A549 treated with RU486 at 1 μM for 4 hours (cell line): ENCODE measurements at places on chromosomes 5 and 9. TPM values are rescaled to one million over a fixed set of nuclear protein-coding genes. Genes with fewer than 3 reads are reported as not detected.

Gene SLC1A3
- total RNA-seq: not detected in 5 replicates

Gene MARVELD2
- 2.5 to 2.9 TPM (median 2.6 TPM) in 5 replicates for total RNA-seq

Gene ANXA6
- total RNA-seq: 38.1 to 42.0 TPM (median 39.3 TPM) in 5 replicates

Gene NADK2
- 7.2 to 12.8 TPM (median 12.3 TPM) in 5 replicates for total RNA-seq

Gene OTP
- total RNA-seq: 0.08 to 0.19 TPM (median 0.13 TPM) in 4 of 5 replicates, not detected in the other

Gene SPINK1
- total RNA-seq: 0.43 to 5.6 TPM (median 1.6 TPM) in 4 of 5 replicates, not detected in the other

Gene NSMF
- total RNA-seq: 29.6 to 45.5 TPM (median 40.6 TPM) in 5 replicates

Gene TMEM245
- 31.5 to 47.8 TPM (median 45.7 TPM) in 5 replicates for total RNA-seq

Gene PCDHGB5
- 2.0 to 3.0 TPM (median 2.5 TPM) in 5 replicates for total RNA-seq

Gene GRXCR2
- total RNA-seq: not detected in 5 replicates

Gene SERF1A
- 0.98 to 2.2 TPM (median 1.3 TPM) in 5 replicates for total RNA-seq

Gene GPR150
- total RNA-seq: 0.07 to 0.26 TPM (median 0.19 TPM) in 4 of 5 replicates, not detected in the other

Gene INSYN2B
- 0.73 to 1.5 TPM (median 1.1 TPM) in 5 replicates for total RNA-seq

Gene DOCK8
- total RNA-seq: 0.21 to 0.72 TPM (median 0.31 TPM) in 5 replicates

Gene TPM2
- total RNA-seq: 613 to 691 TPM (median 662 TPM) in 5 replicates

Gene C6
- total RNA-seq: not detected in 5 replicates

Gene MSX2
- total RNA-seq: 5.2 to 6.8 TPM (median 5.9 TPM) in 5 replicates

Gene ZDHHC12
- 55.5 to 94.9 TPM (median 86.5 TPM) in 5 replicates for total RNA-seq

Gene KCNT1
- total RNA-seq: not detected in 5 replicates

Gene ZNF366
- total RNA-seq: not detected in 5 replicates

Gene CDH9
- not detected in 5 replicates for total RNA-seq

Gene ANXA2R
- 1.9 to 3.0 TPM (median 2.2 TPM) in 5 replicates for total RNA-seq

Gene CDKN2B
- not detected in 5 replicates for total RNA-seq

Gene MYMK
- total RNA-seq: not detected in 5 replicates

Gene HRCT1
- 0.28 to 0.48 TPM (median 0.30 TPM) in 3 of 5 replicates, not detected in the others for total RNA-seq

Gene PRRX2
- total RNA-seq: 3.1 to 8.8 TPM (median 7.9 TPM) in 5 replicates

Gene IL4
- not detected in 5 replicates for total RNA-seq

Gene PRLR
- 0.01 to 0.29 TPM (median 0.14 TPM) in 4 of 5 replicates, not detected in the other for total RNA-seq

Gene FYB1
- total RNA-seq: 8.0 to 19.0 TPM (median 13.3 TPM) in 5 replicates

Gene ARAP3
- 3.3 to 5.2 TPM (median 4.0 TPM) in 5 replicates for total RNA-seq

Gene PSAT1
- total RNA-seq: 141 to 194 TPM (median 178 TPM) in 5 replicates

Gene ANKRD34B
- 0.02 to 0.06 TPM (median 0.05 TPM) in 3 of 5 replicates, not detected in the others for total RNA-seq

Gene SLC6A18
- not detected in 5 replicates for total RNA-seq

Gene PCDHB4
- total RNA-seq: 0.03 to 0.08 TPM (median 0.05 TPM) in 5 replicates

Gene TNC
- total RNA-seq: 0.87 to 1.4 TPM (median 0.99 TPM) in 5 replicates

Gene CTNND2
- total RNA-seq: not detected in 5 replicates

Gene NRG2
- 1.8 to 2.8 TPM (median 2.1 TPM) in 5 replicates for total RNA-seq

Gene ZFP37
- 0.86 to 1.9 TPM (median 1.8 TPM) in 5 replicates for total RNA-seq

Gene DRD1
- total RNA-seq: 0.37 to 1.0 TPM (median 0.64 TPM) in 5 replicates
